NCI-H460 (cell line): ENCODE measurements at places on chromosomes 13 and 19. TPM values are rescaled to one million over a fixed set of nuclear protein-coding genes. Genes with fewer than 3 reads are reported as not detected.

Gene ADGRE3
- total RNA-seq = not detected in 2 replicates

Gene RNF17
- total RNA-seq = not detected in 2 replicates

Gene AMER2
- total RNA-seq = not detected in 2 replicates

Gene ZNF763
- not detected in 2 replicates for total RNA-seq

Gene FXYD1
- not detected in 2 replicates for total RNA-seq

Gene ZNF626
- total RNA-seq = not detected in 2 replicates

Gene LIG4
- 11.8 and 13.3 TPM in 2 replicates for total RNA-seq

- no peak for DNase-seq
Measured at GRCh38 chr13:37652596-37652995, 54.0 kb upstream of the POSTN start.

DNA sequence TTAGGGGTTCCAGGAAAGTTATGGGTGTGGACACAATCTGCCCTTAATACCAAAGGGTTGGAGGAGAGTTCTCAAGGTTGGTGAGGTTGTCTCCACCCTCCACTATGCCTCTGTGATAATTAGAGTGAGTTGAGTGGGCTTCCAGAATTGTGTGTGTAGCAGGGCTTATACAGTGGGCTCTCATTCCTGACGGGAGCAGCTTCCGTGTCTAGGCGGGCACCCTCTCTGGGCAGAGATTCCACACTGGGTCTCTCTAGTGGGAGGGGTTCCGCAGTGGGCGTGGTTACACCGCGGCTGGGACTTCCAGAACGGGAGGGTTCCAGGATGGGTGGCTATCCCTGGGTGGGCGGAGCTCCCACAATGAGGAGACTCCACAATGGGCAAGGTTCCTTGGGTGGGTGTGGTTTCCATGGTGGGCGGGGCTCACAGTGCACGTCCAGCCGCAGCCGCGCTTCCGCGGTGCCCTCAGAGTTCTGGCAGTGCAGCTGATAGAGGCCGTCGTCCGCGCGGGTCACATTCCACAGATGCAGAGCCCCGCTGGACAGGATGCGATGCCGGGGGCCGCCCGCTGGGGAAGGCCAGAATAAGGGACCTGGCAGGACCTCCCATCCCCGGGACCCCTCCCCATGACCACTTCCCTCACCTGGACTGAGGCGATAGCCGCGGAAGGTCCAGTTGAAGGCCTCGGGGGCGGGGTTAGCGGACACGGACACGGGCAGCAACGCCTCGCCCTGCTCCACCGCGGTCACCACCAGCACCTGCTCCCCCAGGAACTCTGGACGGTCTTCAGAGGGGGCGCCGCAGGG is 8.4 kb downstream of the NPHS1 start:
- DNase-seq = no peak

GRCh38 chr19:3458229-3459088 is 21.9 kb downstream of the SMIM24 start:
- DNase-seq = no peak

GRCh38 chr13:37869756-37870488 is at the start of gene TRPC4:
TRPC4 (minus strand) TSS chr13:37869772; CDS start chr13:37783333, 86,439 bp downstream.
- peak; percentile 34 for DNase-seq

DNA sequence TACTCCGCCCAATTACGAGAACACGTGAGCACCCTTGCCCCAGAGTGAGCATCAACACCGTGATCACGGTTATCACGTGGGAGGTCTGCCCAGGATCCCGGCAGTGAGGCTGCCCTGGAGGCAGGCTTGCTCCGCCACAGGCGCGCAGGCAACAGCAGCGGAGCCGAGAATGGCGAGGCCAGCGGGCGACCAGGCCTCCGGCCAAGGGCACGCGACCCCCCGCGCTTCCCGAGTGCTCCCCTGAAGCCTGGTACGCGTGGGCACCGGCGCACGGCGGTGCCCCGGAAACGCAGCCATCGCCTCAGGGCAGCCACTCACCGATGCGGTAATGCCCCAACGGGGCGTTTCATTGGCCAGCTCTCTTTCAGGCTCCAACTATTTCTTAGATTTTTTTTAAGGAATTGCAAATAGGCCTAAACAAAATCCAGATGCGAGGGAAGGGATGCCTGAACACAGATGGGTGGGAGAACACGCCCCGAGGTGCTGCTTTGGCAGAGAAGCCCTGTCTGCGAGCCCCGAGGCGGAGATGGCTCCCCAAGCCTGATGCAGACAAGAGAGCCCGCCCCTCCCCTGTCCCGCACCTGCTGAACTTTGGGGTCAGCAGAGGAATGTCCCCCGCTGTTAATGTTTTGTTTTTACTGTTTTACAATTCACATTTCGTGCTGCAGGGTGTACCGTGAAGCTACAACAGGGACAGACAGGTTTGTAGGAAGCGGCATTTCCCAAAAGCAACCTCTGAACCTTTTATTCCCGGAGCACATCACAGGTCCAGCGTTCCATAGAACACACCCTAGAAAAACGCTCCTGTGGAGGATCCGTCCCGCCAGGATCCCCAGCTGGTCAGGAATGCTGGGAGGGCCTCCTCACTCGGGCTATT is 132.7 kb downstream of the ZDHHC20 start:
- DNase-seq = no peak

DNA sequence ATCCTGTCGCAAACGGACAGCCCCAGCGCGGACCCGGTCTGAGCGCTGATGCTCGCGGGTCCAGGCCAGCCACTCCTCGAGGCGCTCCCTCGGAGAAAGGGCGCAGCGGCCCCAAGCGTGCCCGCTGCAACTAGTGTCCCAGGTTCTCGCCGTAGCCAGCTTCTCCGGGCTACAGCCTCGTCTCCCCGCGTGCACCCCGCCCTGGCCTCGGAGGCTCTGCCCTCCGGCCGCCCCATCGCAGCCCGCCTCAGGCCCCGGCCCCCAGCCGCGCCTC is 487 bp downstream of the FLT1 start:
- no peak for DNase-seq

DNA sequence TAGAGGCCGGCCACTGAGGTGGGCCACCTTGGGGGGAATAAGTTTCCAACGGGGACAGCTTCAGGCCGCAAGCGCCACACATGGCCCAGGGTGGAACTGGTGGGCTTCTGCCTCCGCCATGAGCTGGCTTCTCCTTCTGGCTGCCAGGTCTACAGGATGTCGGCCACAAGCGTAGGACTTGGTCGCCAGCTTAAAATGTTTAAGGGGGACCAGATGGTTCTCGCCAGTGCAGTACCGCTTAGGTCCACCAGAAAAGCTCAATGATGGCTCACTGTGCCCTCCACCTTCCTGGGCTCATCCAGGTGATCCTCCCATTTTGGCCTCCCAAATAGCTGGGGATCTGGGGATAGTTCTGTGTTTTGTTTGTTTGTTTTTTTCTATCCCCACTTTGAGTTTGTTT is 38.7 kb upstream of the ZNF254 start:
- DNase-seq = no peak

DNA sequence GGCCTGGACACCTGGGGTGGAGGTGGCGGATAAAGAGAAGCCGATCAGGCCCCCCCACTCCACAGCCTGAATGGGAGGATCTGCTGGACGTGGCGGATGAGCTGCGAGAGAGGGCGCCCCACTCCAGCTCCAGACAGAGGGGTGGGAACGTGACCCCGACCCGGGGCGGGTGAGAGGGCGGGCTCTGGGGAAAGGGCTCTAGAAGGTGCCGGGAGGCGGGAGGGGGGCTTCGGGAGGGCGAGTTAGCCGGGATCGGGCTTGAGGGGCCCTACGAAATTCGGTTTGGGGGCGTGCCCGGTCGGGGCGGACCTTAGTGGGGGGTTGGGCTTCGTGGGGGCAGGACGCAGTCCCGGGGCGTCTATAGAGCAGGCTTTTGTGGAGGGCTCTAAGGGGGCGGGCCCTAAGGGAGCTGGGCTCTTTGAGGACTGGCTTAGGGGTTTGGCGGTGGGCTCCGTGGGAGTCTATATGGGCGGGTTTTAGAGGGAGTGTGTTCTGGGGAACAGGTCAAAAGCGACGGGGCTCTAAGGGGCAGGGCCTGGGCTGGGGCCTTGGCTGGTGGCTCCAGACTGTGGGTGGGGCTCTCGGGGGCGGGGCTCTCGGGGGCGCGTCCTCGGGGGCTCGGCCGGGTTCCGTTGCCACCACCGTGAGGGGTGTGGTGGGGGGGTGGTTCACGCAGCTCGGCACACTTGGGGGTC is 4.1 kb upstream of the NANOS3 start:
- DNase-seq = no peak

GRCh38 chr13:90485436-90485835 is 862.1 kb upstream of the MIR17HG start:
- DNase-seq = peak; percentile 54
